ENCODE measurements at places on chromosomes 6 and 20. TPM values are rescaled to one million over a fixed set of nuclear protein-coding genes. Genes with fewer than 3 reads are reported as not detected.

Gene FAM83B
- 24.9 TPM for total RNA-seq

DNA sequence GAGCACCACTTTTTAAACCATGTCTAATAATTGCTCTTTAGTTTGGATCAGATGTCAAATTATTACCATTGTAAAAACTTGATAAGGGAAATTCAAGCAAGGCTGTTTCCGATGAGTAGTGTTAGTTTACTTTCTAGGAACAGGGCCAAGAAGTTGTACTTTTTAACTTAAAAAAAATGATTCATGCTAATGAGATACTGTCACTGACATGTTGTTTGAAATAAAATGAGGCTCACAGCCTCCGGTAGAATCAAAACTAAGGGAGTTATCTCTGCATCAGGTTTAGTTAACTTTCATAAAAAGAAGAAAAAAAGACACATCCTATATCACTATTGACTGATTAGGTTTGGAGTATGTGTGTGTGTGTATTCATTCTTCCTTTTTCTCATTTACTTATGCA is 55.2 kb upstream of the SUPT3H start:
- DNase-seq = no peak

GRCh38 chr6:21791056-21791455 is 197.5 kb downstream of the SOX4 start:
- DNase-seq = no peak

- DNase-seq = no peak
Observed at GRCh38 chr20:32357375-32357868, 709 bp upstream of the ASXL1 start.

Gene ZNF311
- total RNA-seq = 3.2 TPM

DNA sequence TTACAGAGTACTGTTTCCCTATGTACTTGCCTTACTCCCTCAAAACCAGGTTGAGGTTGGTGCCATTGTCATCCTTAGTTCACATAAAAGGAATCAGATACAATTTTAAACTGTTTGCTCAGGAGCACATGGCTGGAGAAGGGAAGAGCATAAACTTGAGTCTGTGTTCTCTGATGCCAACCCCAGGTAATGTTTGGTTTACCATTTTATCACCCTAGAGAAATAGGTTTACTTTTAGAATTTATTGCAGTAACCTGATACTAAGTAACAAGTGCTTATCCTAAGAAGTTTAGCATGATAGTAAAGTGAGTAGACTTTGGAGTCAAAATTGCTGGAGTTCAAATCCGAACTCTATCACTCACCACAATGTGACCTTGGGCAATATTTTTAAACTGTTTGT is 86.3 kb downstream of the RFPL4B start:
- no peak for DNase-seq

GRCh38 chr6:66553441-66553840 is 846.4 kb upstream of the EYS start:
- no peak for DNase-seq

GRCh38 chr6:124872361-124873065 is 89.7 kb upstream of the RNF217 start:
- DNase-seq = no peak

Gene CDH26
- total RNA-seq = 31.0 TPM

DNA sequence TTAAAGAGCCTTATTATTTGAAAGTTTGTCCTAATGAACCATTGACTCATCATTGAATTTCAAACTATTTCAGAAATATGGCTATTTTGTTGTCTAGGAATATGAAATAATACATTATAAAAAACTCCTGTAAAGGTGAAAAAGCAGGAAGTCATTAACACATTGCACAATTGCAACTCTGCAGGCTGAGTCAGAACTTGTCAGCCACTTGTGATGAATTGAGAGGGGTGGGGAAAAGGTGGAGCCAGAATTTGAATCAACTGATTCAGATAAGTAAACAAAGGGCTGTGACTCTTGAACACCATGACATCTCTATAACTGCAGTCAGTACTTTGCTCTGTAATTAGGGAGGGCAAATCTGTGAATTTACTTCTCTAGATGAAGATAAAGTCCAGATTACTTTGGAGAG is 6.0 kb downstream of the C6orf141 start:
- DNase-seq = peak; percentile 70

DNA sequence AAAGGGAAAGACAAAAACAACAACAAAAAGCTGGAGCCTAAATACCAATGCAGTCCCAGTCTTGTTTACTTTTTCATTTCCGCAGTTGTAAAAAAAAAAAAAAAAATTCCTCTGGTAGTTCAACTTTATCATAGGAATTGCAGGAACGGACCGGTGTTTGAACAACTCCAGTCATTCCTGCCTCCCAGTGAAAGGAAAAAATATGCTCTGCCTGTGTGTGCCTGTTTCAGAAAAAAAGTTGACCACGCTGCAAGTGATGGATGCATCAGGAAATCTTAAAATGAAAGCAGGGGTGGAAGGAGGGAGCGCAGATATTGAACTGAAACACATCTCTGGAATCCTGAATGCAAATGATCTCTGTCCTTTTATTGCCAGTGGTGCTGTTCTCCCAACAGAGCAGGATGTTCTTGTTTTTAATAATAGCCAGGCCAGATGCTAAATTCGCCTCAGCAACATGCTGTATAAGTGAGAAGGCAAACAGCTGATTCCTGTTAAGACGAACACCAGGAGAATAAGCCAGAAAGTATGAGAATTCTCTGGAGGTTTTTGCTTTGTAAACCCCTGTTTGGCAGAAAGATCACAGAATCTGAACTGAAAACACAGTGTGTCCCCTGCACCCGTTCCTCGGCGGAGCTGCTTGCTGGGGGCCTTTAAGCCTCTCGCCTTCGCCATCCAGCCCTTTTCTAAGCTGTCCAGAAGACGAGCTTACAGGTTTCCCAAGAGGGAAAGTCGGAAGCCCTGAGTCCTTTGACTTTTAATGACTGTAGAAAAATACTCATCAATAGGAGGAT is 178.4 kb upstream of the SUPT3H start:
- no peak for DNase-seq

- no peak for DNase-seq
Observed at GRCh38 chr6:11912420-11912819, 99.7 kb upstream of the HIVEP1 start.

Gene PLAGL1
- 57.3 TPM for total RNA-seq

- no peak for DNase-seq
Observed at GRCh38 chr20:63082939-63083735, 76.4 kb upstream of the BHLHE23 start.

DNA sequence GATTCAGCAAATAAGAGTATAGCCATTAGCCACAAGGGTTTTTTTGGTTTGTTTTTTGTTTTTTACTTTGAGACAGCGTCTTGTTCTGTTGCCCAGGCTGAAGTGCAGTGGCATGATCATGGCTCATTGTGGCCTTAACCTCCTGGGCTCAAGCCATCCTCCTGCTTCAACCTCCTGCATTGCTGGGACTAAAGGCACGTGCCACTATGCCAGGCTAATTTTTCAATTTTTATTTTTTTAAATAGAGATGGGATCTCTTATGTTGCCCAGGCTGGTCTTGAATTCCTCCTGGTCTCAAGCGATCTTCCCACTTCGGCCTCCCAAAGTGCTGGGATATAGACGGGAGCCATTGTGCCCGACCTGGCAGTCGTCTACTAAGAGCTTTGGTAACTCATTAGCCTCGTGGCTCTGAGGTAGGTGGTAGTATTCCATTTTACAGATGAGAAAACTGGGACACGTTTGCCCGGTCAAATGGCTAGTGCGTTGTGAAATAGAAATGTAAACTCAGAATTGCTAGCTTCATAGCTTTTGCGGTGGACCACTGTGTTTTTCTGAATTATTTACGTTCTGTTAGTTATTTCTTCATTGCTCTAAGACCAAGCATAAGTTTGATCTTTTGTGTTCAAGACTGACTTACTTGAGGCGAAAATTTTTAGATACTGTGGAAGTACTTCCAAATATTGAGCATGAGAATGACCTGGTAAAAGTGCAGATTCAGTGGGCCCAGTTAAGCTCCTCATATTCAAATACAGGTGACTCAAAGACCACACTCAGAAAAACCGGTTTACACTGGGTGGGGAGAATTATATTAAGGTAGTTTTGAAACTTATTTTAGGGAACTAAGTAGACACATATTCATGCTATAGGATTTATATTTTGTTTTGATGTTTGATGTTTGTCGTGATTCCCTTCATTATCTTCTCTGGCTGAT is 2.1 kb downstream of the PANK2 start:
- no peak for DNase-seq

- no peak for DNase-seq
Observed at GRCh38 chr6:43830775-43831174, 60.8 kb downstream of the VEGFA start.

GRCh38 chr20:50338479-50339391 is 148.1 kb downstream of the CEBPB start:
- DNase-seq = no peak

DNA sequence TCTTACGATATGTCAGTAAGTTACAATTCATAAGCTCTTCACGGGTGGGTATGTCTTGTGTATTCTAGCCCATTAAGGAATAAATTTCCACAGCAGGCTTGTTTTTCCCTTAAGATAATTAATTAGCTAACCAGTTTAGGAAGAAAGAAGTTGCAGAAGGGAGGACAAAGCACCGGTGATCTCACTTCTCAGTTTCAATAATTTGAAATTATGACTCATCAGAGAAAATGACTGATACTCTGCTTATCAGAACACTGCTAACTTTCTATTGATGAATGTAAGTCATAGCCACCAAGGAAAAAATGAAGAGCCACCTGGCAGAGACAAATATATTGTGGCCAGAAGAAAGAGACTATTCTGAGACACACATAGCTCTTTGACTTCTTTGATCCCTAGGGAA is 35.0 kb upstream of the ENTPD6 start:
- no peak for DNase-seq

DNA sequence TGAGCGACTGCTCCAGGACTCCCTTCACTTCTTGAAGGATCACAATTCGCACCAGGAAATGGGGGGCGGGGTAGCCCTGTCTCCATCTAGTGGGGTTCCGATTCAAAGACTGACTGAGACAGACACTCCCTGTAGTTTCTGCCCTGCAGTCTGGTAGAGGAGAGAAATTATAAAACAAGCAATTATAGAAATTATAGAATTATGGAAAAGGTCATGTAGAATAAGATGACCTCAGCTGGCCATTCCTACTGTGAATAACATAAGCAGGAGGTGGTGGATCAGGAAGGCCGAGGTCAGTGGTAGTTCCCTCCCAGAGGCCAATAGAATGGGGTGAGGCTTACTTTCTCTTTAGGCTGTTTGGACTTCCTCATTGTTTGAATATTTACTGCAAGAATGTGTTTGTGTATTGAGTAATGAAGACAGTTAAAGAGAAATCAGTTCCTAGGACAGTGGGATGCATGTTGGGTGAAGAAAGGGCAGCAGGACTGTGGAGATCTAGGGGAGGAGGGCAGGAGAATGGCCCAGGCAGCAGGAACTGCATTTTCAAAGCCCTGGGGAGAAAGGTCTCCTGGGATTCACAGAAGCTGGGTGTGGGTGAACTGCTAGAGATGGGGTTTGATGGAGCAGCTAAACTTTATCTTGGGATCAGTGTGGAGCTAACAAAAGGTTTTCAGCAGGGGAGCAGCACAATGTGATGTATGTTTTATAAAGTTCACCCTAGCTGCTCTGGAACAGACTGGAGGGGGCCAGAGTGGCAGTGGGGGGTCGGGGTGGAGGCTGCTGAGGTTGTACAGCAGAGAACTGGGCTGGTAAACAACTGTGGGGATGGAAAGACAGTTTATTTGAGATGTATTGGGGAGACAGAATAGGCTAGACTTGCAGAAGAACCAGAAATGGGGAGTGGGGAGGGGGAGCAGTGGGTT is 2.1 kb downstream of the ZNF341 start:
- no peak for DNase-seq

Gene LRRN4
- total RNA-seq = not detected

- peak; percentile 58 for DNase-seq
Observed at GRCh38 chr6:1424306-1424927, 35.0 kb downstream of the FOXF2 start.

DNA sequence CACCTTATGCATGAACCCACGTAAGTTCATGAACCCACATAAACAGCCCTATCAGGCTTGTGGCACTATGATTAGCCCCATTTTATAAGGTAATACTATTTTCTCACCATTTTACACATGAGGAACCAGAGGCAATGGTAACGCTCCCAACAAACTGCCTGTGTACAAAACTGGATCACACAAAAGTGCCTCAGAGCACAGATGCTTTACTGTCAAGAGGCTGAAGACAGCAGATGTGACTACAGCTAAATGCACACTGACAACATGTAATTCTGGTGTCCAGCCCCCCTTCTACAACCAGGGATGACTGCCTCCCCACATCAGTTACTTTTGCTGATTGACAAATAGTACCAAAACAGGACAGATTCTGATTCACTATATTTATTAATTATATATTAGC is 69.6 kb downstream of the GMDS start:
- no peak for DNase-seq

GRCh38 chr6:144170044-144170443 is 19.7 kb downstream of the STX11 start:
- DNase-seq = no peak

DNA sequence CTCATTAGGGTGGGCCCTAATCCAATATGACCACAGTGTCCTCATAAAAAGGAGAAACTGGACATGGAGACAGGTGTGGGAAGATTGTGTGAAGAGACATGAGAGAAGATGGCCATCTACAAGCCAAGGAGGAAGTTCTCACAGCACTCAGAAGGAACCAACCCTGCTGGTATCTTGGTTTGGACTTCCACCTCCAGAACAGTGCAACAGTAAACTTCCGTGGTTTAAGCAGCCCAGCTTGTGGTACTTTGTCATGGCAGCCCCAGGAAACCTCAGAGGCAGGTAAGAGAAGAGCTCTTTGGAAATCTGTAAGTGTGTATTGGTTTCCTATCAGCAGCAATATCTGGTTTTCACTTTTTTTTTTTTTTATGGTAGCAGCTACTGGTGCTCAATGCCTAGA is 16.5 kb upstream of the CNKSR3 start:
- DNase-seq = no peak

Measured in ureter (tissue), 1 donor.